ENCODE measurements at places on chromosomes 7 and 10.

DNA sequence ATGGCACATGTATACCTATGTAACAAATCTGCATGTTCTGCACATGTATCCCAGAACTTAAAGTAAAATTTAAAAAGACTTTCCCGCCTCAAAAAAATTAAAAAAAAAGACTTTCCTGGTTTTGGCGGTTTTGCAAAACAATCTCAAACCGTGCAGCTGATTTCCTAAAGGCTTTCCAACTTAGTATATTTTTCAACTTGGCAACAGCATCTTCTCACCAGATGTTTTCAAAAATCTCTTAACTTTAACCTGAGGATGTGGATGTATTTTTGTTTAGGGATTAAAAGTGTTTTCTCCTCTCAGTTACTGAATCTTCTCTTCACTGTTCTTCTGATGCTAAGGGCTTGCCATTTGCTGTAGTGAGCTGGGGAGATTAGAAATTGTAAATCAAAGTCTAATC, 96.5 kb upstream of the PLPP4 start:
- no peak for DNase-seq

DNA sequence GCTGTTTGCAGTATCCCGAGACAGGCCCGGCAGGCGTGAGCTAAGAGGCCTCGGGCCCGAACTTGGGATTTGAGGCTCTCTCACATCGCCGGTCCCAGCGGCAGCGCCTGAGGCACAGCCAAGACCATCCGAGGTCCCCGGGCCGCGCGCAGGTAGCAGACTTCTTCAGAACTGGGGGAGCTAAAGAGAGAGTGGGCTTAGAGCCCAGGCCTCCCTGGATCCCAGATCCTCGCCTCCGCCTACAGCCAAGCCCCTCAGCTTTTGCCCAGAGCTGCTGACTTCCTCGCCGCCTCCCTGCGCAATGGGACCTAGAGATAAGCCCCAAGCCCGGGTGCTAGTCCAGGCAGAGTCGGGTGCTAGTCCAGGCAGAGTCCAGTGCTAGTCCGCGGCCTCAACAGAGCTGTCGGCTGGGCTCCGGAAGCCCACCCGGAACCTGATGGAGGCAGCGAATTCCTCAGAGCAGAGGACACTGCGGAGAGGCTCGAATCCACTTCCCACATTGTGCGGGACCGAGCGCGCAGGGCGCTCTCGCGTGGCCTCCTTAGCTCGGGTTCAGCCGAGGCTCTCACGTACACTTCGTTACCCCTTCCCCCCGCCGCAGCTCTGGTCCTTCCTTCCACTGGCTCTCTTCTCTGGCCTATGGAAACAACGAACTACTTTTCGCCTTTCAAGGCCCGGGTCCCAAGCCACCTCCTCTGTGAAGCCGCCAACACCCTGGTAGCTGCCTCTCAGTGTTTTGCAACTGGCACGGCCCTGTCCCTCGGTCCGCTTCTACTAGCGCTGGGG, 5.8 kb downstream of the LBX1 start:
- no peak for DNase-seq

DNA sequence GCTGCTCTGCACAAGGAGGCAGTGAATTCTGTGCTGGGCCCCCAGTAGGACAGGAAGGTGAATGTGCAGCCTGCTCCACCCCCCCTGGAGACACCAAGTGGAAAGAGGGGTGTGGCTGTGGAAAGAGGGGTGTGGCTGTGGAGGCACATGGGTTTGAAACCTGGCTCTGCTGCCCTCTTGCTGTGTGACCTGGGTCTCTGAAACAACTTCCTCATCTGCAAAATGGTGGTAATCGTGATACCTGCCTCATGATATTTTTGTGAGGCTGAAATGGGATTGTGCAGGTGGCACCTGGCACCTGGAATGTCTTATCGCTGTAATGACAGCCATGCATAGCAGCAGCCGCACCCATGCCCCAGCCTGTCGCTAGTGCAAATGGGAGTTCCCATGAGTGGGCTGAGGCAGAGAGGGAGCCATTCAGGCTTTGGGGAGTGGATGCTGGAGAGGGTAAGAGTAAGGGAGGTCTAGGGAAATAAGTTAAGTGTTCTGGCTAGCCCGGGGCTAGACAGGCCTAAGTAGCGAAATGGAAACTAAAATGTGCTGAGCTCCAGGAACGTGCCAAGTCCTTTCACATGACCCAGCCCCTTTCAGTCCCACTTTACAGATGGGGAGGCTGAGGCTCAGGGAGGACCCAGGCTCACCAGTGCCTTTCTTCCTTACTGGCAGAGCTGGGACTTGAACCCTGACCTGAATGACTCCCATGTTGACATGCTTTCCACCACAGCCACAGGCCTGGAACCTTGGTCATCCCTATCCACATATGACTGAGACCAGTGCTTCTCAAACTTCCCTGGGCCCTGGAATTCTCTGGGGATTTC, 35.0 kb downstream of the C10orf105 start:
- DNase-seq, result no peak

DNA sequence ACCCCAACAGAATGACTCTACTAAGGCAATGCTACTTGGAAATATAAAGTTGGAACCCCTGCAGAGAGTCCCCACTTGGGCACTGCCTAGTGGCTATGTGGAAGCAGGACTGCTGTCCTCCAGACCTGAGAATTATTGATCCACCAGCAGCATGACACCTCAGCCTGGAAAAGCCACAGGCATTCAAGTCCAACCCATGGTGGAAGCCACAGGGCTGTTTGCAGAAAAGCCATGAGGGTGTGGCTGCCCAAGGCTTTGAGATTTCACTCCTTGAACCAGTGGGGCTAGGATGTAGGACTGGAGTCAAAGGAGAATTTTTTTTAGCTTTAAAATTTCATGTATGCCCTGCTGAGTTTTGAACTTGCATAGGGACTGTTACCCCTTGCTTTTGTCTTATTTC, 13.6 kb upstream of the GHRHR start:
- no peak for DNase-seq

DNA sequence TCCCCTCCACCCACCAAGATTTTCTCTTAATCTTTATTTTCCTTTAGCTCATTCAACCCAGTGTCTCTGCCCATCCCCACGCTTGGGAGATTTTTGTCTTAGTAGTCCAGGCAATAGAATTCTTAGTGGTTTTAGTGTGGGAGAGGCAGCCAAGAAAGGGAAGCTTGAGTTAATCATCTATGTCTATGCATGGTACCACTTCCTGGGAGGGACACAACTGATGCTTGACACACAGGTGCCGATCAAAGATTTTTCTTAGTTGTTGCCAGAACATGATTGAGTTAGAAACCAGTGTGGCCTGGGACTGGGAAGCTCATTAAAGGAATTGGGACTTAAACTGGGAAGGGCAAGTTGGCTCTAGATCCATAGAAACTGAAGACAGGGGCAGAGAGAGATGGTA, 3.1 kb downstream of the STRA8 start:
- no peak for DNase-seq

- DNase-seq, result no peak
These were observed 108.3 kb downstream of the NKX6-2 start for GRCh38 chr10:132677473-132678227.

DNA sequence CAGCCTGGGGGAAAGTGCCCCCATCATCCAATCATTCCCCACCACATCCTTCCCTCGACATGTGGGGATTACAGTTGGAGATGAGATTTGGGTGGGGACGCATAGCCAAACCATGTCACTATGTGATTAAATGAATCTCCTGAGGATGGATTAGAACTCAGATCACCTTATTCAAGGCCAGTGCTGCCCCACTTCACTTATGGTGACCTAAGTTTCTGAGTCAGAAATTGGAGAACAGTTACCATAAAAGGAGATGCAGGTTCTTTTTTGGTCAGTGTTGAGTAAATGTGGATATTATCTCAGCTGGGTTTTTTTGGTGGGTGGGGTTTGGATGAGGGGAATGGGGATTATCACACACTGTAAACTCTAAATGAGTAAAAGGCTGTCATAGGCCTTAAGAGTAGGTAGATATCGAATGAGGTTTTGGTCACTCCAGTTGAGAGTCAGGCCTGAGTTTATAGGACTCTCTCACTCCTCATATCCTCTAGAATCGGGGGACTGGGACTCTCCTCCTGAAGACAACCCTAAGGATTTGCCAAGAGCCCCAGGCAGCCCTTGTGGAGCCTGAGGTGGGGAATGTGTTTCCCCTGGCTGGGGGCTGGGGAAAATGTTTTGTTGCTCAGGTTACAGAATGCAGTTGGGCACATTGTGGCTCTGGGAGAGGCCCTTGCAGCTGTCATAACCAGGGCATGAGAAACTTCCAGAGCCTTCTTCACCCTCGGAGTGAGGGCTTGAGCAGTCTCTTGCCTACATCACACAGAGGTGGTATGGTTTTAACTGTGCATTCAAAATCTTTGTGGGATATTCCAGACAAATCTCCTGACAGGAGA, 213.0 kb downstream of the BAMBI start:
- no peak for DNase-seq
